ENCODE measurements at places on chromosomes 5 and 9. TPM values are rescaled to one million over a fixed set of nuclear protein-coding genes. Genes with fewer than 3 reads are reported as not detected.

The GAPT gene
- 1.1 TPM for polyA plus RNA-seq

The FGF10 gene
- polyA plus RNA-seq, result 10.5 TPM

The CTSV gene
- polyA plus RNA-seq, result 16.2 TPM

The PCDHB2 gene
- 5.7 TPM for polyA plus RNA-seq

The UBLCP1 gene
- 51.6 TPM for polyA plus RNA-seq

The LECT2 gene
- 1.6 TPM for polyA plus RNA-seq

The CNTNAP3B gene
- polyA plus RNA-seq, result 15.7 TPM

The CATSPER3 gene
- polyA plus RNA-seq, result 1.8 TPM

The DMRT3 gene
- 1.5 TPM for polyA plus RNA-seq

The IFNA13 gene
- not detected for polyA plus RNA-seq
